ENCODE measurements at places on chromosomes 3 and 15. TPM values are rescaled to one million over a fixed set of nuclear protein-coding genes. Genes with fewer than 3 reads are reported as not detected.

STRIT1 gene
- not detected for total RNA-seq

DNA sequence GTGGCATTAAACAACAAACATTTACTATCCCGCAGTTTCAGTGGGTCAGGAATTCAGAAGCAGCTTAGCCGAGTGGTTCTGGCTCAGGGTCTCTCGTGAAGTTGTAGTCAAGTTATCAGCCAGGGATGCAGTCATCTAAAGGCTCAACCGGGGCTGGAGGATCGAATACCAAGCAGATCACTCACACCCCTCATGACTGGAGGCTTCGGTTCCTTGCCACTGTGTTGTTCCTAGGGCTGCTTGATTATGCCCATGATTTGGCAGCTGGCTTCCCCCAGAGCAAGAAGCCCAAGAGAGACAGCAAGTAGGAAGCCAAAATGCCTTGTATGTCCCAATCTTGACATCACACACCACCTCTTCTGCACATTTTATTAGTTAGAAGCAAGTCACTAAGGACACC is 33.9 kb upstream of the CDCP1 start:
- DNase-seq: peak; percentile 11

DNA sequence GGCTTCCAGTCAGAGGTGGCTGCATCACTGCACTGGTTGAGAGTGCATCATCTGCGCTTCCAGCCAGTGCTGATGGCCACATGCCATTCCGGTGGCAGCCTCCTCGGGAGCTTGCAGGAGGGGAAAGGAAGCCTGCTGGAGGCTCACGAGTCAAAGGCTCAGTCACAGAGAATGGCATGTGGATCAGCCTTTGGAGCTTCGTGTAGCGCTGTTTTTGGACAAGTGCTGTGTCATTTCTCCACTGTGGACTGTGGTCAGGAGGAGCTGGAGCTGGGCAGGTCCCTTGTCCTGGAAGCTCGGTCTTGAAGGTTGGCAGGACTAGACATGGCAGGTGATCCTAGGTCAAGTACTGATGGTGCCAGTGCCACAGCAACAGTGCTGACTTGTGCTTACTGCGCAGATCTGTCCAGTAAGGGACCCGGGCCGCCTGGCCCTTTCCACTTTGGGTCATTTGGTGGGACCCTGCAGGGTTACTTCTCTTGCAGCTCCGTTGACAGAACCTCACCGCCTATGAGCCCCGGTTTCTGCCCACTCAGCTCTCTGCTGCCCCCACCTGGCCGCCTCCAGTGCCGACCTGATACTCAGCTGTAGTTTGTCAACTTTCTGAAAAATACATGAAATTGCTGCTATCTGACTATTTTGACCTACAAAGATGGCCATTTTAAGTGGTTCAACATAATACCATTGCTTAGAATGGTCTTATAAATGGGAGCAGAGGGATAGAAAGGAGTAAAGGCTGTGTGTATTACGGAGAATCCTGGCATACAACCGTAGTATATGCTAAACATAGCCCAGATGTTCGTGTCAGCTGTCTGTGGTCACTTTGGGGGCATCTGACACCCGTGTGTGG is 27.6 kb upstream of the TRPM1 start:
- DNase-seq: peak; percentile 27

DNA sequence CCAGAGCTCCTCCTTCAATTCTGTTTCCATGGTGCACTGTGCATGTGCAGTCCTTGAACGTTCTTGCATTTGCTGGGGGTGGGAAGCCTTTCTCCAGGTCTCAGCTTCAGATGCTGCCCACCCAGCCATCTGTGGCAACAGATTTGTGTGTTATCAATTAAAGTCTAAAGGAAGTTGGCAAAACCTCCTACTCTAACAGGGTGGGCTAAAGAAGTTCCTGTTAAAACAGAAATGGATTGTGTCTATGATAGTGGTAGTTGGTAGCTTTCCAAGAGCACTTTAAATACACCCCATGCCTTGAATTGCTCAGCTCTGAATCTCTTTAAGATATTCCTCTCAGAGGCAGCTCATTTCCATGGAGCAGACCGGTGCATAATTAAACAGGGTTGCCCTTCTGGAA is 488.0 kb upstream of the SUCLG2 start:
- no peak for DNase-seq

DNA sequence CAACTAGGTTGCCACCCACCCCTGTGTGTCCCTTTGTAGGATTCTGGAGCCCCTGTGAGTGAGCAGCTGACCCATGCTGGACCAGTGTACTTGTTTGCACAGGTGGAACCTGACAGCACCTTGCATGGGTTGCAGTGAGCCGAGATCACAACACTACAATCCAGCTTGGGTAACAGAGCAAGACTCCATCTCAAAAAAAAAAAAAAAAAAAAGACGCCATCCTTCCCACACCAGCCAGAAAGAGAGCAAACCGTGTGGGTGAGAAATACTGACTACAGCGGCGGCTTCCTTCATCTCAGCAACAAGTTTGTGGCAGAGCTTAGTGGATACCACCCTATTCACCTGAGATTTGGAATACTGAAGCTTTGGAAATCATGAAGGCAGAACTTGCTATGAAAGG is 746 bp upstream of the CD80 start:
- no peak for DNase-seq

DNA sequence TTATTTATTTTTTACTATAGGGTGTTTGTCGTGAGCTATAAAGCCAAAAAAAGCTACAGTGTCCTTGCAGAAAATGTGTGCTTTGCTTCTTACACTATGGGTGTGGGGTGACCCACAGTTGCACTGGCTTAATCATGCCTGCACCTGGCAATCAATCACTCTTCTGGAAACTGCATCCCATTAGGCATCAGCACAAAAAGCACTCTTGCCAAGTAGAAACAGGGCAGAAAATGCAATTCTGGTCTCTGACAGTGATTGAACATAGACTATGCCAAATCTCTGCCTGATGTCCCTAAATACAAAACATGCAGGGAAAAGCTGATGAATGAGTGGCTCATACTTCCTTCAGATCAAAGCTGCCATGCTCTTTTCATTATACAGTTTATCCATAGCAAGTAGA is 30.4 kb upstream of the PLAAT1 start:
- no peak for DNase-seq

- DNase-seq: peak; percentile 97
Measured at GRCh38 chr3:186209810-186210752, 101.2 kb upstream of the ETV5 start.

DNA sequence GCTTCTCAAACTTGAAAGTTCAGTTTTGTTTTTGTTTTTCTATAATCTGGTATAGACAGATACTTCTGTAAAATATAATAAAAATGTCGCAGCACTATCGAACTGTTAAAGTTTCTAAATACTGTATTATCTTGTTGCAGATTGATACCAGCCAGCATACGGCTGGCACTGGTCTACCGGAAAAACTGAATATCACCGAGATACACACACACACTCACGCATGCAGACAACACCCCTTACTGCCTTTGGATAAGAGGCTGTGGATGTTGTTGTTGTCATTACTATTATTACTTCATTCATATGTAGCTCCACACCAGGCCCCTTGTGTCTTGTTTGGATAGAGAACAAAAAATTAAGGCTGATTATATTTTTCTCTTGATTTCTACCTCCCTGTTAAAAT is 32.4 kb downstream of the MAP6D1 start:
- DNase-seq: no peak
